Stimulated activated naive B cell treated with anti-CD40 and anti-IgM and Interleukin-4, amounts not matched to agents 10 μg/mL and 1 μg/mL and 100 μg/mL, for 72 hours (primary cell): ENCODE measurements at places on chromosomes 7 and 10.
A peak's percentile ranks its signal among the peaks of the same experiment; 100 is the strongest.

GRCh38 chr7:132575419-132575981, 770 bp downstream of the PLXNA4 start:
- DNase-seq = no peak

DNA sequence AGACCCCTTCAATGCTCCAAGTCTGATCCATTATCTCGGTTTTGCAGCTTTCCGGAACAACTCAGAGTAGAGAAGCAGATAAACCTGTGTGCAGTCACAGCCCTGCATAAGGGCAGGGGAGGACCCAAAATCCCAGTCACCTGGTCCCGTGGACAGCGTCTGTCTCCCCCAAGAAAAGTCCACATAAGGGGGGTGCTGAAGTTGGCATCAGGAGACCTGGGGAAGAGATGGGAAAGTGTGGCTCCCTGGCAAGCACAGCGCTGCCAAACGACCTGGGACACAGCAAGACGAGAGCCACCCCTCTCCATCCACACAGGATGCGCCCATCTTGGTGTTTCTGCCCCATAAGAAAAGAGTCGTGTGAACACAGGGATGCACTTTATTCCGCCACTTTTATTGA, 27.9 kb downstream of the ASB13 start:
- no peak for DNase-seq

GRCh38 chr7:74587435-74588126, 69.9 kb upstream of the GTF2I start:
- DNase-seq = peak; percentile 5

DNA sequence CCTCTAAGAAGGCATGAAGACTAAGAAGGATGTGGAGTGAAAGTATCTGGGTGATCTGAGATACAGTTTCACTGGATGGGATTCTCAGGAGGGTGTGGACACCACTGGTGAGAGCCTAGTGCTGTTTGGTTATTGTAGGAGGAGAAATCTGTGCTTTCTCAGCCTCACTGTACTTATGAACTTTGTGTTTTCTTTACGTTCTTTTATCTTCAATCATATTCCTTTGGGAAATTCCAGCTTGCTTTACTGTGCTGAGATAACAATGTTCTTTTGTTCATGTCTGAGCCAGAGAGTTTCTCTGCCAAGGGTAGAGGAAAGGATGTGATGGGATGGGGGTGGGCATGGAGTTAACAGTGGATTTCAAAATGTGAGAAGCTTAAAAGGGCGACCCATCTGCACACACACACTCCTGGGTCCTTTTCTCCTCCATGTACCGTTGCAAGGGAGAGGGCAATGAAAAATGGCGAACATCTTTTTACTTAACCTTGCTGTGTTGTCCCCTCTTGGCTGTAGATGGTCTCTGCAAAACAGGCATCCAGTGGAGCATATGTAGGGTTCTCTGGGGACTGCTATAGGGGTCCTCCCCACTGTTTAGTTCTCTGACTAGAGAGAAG, 25.0 kb upstream of the TAX1BP1 start:
- no peak for DNase-seq
